A172 (cell line): ENCODE measurements at places on chromosomes 7 and 10.

GRCh38 chr10:77297393-77297739 lies 340.2 kb downstream of the KCNMA1 start:
- peak; percentile 76 for DNase-seq

DNA sequence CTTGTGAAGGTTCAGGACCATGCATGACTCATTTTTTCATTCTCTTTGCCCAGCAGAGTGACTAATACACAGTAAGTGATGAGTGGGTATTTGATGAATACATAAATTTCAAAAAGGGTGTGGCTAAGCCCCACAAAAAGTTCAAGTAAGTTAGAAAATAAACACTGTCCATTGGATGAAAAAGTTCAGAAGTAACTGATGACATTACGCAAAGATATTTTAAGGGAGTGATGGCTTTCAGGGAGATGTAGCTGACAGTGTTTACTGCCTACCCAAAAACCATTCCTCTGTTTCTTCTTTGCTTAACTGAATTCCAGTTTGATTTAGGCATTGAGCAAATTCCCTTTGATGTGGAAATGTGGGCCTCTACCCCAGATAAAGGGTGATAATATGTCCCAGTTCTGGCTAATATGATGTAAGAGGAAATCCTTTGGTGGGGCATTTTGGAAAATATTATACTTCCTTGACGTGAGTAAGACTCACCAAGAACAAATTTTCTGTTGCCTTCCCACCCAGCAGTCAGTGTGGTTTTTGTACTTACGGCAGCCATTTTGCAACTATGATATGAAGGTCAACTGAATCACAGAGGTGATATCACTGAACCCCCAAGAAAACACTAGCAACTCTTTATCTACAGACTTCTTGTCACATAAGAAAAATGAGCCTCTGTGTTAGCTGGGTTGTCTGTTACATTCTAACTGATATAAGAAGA lies 29.0 kb upstream of the EBLN1 start:
- peak; percentile 95 for DNase-seq

- DNase-seq = no peak
These were observed 25.5 kb downstream of the VSIR start for GRCh38 chr10:71747551-71748523.

- no peak for DNase-seq
These were observed 20.6 kb upstream of the SMO start for GRCh38 chr7:129167817-129168216.

DNA sequence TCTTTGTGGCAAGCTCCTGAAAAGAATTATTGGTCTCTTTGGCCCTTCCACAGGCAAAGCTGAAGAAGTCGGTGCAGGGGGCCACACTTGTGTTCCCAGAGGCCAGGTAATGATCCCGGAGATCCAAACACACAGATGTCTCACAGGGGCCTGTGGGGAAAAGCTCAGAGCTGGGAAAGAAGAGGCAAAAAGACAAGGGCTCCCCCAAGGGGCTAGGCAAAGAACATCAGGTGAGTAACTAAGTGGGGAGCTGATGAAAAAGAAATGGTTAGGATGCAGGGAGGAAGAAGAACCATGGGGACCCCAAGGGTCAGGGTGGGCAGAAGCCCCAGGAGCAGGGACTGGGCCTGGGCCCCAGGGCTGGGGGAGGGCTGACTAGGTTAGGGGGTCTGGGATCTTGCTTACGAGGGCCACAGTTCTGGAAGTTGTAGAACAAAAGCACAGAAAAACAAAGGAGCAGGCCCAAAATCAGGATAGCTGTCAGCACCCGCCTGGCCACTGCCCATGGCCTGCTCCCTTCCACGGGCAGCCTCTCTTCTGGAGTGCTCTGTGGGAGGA lies 1.1 kb downstream of the KEL start:
- DNase-seq = no peak

- no peak for DNase-seq
These were observed 81.4 kb upstream of the IL6 start for GRCh38 chr7:22645418-22646181.

GRCh38 chr10:127151981-127152699 lies 44.3 kb downstream of the INSYN2A start:
- no peak for DNase-seq

GRCh38 chr10:64090865-64091264 lies 569.7 kb downstream of the REEP3 start:
- no peak for DNase-seq

DNA sequence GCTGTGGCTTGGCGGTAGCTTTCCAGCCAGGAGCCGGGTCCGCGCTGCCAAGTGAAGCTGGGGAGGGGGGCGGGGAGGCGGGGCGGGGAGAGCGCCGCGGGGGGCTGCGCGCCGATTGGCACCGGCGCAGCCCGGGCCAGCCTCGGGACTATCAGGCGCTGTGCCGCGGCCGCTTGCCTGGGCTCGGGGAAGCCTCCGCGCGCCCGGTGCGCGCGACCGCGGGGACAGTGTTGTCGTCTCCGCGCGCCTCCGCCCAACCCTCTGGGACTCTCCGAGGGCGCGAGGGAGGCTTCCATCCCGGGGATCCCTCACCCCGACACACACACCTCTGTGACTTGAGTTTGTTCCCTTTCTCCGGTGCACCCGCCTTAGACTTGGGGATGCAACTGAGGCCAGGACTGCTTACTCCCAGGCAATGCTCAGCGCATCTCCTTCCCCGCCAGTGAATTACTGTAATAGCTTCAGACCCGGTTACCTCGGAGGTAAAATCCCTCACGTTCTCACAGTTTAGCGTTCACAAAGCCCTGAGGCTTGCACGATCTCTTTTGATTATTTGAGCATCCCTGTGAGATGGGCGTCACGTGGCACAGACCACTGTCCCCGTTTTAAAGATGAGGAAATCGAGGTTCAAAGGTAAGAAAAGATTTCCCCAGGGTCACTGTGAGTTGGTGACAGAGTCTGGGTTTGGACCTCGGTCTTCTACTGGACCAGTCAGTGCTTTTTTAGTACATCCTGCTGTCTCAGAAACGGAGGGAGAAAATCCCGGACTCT lies at the start of gene NKX1-2:
Gene NKX1-2, minus strand, starts transcription at position 24 of the 771 bp plus-strand sequence. CDS start 92 bp downstream, outside the sequence.
- DNase-seq = no peak

GRCh38 chr7:54904986-54905385 lies 113.8 kb upstream of the EGFR start:
- no peak for DNase-seq

GRCh38 chr7:16847381-16847860 lies 34.4 kb downstream of the AGR3 start:
- peak; percentile 15 for DNase-seq

DNA sequence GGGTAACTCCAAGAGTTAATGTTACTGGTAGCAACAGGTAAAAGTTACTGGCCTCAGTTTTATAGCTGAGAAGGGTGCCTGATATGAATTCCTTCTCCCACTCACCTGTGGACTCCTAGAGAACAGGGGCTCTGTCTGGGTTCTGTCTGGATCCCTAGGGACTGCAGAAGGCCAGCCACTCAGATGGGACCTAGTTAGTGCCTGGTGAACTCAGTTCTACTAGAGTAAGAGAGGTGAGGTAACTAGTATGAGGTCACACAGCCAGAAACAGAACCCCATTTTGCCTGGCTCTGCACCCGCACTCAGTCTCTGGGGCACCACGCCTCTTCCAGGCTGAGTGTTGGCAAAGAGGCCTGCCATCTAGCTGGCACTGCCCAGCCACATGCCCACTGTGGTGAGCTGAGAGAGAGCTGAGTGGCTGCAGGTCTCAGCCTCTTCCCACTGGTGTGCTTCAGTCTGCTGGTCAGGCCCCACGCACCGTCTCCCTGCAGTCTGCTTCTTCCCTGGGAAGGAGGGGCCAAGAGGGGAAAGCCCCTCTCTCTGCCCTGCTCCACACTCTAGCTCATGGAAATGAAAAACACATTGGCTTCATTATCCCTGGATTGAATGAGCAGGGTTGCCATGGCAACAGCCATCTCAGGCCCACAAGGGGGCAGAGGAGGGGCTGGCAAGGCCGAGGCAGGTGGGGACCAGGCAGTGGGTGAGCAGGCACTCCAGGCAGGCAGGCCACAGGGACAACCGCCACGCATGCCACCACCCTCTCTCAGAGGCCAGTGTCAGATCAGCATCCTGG lies 110.6 kb downstream of the ZMIZ1 start:
- DNase-seq = no peak

DNA sequence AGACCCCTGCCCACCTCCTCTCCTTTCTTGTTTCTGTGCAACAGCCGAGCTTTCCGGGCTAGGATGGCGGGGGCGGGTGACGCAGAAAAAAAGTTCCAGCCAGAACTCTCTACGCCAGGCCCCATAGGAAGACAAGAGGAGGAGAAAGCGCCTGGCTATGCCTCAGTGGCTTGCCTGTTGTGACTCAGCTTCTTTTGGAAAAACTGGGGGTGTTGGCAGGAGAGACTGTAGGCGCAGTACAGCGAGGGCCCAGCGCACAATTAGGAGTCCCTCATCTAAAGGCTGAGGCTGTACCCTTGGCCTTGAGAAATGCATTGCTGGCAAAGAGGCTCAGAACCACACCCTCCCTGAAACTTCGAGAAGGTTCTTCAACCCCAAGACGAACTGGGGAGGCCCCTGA lies 28.0 kb upstream of the KPNA7 start:
- no peak for DNase-seq

GRCh38 chr7:158473946-158474345 lies 113.7 kb downstream of the PTPRN2 start:
- no peak for DNase-seq

DNA sequence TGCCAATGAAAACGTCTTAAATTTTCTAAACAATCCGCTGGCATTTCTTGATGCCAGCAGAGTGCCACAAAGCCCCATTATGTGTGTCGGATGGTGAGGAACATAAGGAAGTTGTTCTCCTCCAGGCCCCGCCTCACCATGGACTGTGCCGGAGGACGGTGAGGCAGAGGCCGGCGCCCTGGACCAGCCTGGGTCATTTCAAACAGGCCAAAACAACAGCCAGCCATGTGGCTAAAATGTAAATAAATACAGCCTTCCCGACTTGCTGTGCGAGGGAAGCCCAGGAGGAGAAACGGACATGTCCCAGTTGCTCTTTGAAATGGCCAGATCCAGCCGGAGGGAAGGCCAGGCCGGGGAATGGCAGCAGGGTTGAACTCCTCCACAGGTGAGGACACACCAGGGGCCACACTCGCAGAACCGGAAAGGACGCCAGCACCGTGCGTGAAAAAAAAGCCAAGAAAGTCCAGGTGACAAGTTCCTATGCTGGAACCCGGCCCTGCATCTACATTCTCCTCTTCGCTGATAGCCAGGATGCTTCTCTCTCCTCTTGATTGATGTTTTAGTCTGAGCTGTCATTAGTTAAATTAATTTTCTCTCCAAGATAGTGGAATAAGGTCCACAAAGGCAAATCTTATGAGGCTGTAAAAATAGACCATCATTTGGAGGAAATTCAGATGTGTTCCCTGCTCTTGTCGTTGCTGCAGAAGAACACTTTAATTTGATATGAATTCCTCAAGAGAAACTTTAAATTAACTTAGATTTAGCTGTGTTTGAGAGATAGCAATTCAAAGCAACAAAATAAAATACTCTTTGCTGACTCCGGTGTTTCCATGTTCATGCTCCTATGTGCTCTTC lies 64.6 kb downstream of the EBF3 start:
- DNase-seq = no peak

DNA sequence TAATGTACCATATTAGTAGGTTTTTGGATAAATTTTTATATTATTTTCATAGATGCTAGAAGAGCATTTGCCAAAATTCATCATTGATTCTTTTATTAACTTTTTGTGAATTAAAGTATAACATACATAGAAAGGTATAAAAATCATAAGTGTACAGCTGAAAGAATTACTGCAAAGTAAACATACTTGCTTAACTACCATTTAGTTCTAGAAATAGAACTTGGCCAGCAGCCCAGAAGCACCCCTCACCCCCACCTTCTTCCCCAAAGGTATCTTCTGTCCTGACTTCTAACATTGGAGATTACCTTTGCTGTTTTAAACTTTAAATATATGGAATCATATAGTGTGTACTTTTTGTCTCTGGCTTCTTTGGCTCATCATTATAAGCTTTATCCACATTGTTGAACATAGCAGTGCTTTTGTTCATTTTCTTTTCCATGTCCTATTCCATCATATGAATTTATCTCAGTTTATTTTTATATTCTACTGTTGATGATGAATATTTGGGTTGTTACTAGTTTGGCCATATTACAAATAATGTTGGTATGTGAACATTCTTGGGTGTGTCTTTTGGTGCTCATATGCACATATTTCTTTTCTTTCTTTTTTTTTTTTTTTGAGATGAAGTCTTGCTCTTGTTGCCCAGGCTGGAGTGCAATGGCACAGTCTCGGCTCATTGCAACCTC lies 142.8 kb downstream of the ADK start:
- peak; percentile 59 for DNase-seq

DNA sequence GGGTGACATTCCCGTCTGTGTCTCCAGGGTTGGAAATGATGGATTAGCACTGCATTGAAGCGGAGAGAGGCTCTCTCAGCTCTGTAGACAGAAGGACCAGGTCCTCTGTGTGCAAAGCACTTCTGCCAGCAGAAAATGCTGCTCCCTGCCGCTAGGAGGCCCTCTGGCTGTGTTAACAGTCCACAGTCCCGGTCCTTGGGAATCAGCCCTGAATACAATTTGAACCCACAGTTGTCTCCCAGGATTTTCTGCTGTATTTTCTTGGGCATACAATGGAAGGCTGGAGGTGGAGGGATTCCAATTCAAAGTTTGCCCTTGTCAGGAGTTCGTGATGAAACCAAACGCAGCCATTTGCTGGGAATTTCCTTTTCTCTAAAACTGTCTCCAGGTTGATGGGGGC lies 205.2 kb downstream of the GLRX3 start:
- DNase-seq = no peak

DNA sequence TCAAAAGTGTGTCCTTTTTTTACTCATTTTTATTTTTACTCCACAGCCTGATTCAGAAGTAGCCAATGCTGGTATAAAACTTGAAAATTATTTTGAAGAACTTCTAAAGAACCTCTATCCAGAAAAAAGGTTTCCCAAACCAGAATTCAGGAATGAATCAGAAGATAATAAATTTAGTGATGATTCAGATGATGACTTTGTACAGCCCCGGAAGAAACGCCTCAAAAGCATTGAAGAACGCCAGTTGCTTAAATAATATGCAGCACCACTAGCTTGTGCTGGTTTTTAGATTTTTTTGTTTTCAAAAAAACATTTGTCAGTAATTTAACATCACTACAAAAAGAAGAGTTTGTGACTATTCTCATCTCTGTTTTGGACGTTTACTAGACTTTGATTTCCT lies 116.5 kb downstream of the SVOPL start:
- DNase-seq = no peak

DNA sequence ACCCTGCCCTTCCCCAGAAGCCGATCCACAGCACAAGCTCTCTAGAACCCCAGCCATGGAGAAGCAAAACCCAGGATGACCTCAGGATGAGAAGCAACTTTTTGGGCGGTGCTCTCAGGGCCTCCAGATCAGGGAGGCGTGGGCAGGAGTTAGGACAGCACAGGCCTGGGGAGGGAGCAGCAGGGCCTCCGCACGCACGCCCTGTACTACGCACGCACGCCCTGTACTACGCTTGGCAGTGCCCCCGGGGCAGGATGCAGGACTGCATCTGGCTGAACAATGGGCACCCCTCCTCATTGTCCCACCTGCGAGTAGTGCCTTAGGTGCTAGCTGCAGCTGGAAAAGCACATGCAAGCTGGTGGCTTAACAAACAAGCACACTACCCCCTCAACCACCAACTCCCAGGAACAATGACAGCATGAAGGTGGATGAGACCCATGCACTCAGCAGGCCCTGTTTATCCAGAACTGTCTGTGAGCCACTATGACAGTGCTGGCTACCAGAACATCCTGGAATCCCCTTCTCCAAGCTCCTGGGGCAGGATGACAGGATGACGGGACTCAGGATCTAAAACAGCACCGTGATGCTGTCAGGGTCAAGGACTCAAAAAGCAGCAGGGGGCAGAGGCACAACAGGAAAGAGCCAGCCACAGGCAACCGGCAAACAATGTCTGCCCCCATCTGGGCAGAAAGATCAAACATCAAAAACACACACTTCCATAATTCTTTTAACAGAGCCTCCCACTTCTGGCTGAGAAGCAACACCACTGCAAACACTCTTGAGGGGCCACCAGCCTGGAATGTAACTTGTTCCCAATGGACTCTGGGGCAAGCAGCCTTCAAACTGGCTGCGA lies 11.8 kb downstream of the PODXL start:
- peak; percentile 63 for DNase-seq
